ENCODE measurements at places on chromosomes 1 and 21.
A peak's percentile ranks its signal among the peaks of the same experiment; 100 is the strongest.

GRCh38 chr1:8157765-8158164 lies 131.7 kb upstream of the ERRFI1 start:
- no peak for DNase-seq

DNA sequence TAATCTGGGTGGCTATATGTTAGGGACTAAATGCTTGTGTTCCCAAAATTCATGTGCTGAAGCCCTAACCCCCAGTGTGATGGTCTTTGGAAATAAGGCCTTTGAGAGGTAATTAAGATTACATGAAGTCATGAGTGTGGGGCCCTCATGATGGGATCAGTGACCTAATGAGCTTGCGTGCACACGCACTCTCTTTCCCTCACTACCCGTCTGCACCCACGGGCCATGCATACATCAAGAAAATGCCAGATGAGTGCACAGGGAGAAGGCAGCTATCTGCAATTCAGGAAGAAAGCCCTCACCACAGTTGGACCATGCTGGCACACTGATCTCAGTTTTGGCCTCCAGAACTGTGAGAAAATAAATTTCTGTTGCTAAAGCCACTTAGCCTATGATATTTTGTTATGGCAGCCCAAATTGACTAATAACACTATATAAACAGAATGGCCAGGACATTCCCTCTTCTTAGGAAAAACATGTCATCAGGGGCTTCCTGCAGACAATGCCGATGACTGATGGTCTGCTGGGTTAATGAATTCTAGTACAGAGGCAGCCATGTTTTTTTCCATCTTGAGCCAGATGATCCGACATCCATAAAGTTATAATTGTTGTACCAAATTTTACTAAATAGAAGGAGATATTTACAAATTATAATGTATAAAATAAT lies 18.1 kb upstream of the MYOG start:
- DNase-seq = no peak

DNA sequence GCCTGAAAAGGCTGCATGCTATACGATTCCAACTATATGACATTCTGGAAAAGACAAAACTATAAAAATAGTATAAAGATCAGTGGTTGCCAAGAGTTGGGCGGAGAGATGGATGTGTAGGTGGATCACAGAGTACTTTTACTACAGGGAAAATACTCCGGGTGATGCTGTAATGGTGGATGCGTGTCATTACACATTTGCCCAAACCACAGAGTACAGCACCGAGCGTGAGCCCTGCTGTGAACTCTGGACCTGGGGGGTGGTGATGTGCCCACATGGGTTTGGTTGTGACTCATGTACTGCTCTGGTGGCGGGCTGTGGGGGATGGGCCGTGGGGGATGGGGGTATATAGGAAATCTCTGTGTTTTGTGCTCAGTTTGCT lies 162.7 kb upstream of the COL6A1 start:
- no peak for DNase-seq

GRCh38 chr1:192916021-192916420 lies 107.2 kb downstream of the RGS2 start:
- no peak for DNase-seq

GRCh38 chr21:44962403-44962966 lies 22.7 kb downstream of the SLX9 start:
- no peak for DNase-seq

DNA sequence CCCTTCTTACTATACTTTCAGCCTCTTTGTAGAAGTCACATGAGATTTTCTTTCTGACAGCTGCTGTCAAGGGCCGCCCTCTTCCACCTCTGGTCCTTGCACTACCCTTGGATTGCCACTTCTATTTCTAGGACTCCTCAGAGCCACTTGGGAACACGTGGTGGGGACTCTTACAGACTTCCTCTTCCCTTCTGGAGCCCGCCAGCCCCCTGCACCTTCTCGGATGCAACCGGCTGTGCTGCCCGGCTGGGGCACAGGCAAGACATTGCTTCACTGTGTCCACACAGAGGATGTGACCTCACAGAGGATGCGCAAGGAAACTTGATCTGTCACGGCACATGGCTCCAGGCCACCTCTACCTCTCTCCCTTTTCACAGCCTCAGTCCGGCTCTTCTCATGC lies 2.4 kb upstream of the IKBKE start:
- DNase-seq = peak; percentile 55

DNA sequence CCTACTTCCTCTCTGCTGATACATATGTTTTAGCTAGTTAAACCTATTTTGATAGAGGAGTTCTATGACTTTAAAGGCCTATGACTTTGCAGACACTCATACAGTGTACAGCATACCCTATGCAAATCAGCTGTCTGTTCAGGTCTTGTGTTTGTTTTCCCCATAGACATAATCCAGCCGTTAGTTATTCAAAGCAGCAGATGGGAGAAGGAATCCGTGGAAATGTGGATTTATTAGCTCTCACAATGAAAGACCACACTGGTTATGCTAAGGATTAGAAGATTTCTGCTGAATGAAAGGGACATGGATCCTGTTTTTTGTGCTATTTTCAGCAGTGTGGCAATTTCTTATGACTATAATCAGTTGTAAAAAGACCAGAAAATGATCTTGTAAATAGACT lies 59.8 kb downstream of the MAST2 start:
- no peak for DNase-seq

Data from NCI-H2029 (cell line).